ENCODE measurements at places on chromosomes 5 and 9.

DNA sequence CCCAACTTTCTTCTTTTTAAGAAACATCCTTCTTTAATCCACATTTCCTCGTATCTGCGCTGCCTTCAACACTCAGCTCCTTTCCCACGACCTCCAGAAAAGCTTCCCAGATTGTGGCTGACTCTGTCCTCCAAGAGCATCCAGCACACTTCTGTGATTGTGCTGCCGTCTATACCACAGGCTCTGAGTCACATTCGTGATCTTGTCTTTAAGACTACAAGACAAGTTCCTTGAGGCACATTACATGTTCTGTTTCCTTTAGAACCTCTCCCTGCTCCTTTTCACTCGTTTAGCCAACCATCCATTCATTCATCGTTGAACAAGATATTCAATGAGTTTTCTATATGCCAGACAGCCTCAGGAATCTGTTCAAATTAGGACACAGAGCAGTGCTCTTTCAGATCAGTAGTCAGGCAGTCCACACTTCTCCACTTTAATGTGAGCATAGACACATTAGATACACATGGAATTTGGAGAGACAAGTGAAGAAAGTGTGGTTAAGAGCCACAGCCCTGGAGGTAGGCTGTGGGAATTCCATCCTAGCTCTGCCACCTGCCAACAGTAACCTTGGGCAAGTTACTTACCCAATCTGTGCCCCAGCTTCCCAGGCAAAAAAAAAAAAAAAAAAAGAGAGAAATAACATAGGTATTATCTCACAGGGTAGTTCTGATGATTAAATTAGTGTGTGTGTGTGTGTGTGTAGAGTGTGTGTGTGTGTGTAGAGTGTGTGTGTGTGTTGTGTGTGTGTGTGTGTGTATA is 18.9 kb downstream of the WHRN start:
- H3K36me3 ChIP-seq, result peaks cover 5% of the 10 kb centered on the region
- peak overlapping the region; percentile 56 for H3K4me3 ChIP-seq
- peaks cover 29% of the 10 kb centered on the region for H3K4me1 ChIP-seq
- peaks cover 5% of the 10 kb centered on the region for H3K27me3 ChIP-seq
- no peak for DNase-seq
- peak overlapping the region; percentile 86 for H3K27ac ChIP-seq

GRCh38 chr9:95508968-95509850 is 7.6 kb downstream of the PTCH1 start:
- peaks cover 38% of the 10 kb centered on the region for H3K4me1 ChIP-seq
- H3K36me3 ChIP-seq, result peaks cover 6% of the 10 kb centered on the region
- peaks cover 59% of the 10 kb centered on the region for H3K27me3 ChIP-seq
- peak overlapping the region; percentile 82 for H3K4me3 ChIP-seq
- peak; percentile 60 for DNase-seq

GRCh38 chr9:114407889-114408288 is 20.1 kb upstream of the AKNA start:
- H3K36me3 ChIP-seq, result no peaks in the 10 kb centered on the region
- H3K4me1 ChIP-seq, result peaks cover 6% of the 10 kb centered on the region
- DNase-seq, result no peak
- H3K27me3 ChIP-seq, result no peaks in the 10 kb centered on the region
- no peak overlapping the region for H3K27ac ChIP-seq
- no peak overlapping the region for H3K4me3 ChIP-seq

DNA sequence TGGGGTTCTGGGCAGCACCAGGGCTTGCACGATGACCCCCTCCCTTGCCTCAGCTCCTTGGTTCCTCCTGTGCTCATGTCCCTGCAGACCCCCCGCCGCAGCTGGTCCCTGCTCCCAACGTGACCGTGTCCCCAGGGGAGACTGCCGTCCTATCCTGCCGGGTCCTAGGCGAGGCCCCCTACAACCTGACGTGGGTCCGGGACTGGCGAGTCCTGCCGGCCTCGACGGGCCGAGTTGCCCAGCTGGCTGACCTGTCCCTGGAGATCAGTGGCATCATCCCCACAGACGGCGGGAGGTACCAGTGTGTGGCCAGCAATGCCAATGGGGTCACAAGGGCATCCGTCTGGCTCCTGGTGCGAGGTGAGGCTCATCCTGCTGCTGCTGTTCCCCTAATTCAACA is 39.1 kb downstream of the HMCN2 start:
- no peaks in the 10 kb centered on the region for H3K36me3 ChIP-seq
- H3K27me3 ChIP-seq, result peaks cover 4% of the 10 kb centered on the region
- H3K4me3 ChIP-seq, result no peak overlapping the region
- no peaks in the 10 kb centered on the region for H3K4me1 ChIP-seq
- no peak for DNase-seq

GRCh38 chr9:129058965-129059795 is 21.7 kb upstream of the DOLPP1 start:
- no peak overlapping the region for H3K4me3 ChIP-seq
- no peaks in the 10 kb centered on the region for H3K4me1 ChIP-seq
- H3K36me3 ChIP-seq, result peaks cover 10% of the 10 kb centered on the region
- no peak for DNase-seq
- no peak overlapping the region for H3K27ac ChIP-seq

GRCh38 chr5:4295663-4296339 is 700.2 kb downstream of the IRX1 start:
- no peak for DNase-seq
- no peaks in the 10 kb centered on the region for H3K4me1 ChIP-seq
- no peak overlapping the region for H3K27ac ChIP-seq
- H3K27me3 ChIP-seq, result no peaks in the 10 kb centered on the region
- no peak overlapping the region for H3K4me3 ChIP-seq

DNA sequence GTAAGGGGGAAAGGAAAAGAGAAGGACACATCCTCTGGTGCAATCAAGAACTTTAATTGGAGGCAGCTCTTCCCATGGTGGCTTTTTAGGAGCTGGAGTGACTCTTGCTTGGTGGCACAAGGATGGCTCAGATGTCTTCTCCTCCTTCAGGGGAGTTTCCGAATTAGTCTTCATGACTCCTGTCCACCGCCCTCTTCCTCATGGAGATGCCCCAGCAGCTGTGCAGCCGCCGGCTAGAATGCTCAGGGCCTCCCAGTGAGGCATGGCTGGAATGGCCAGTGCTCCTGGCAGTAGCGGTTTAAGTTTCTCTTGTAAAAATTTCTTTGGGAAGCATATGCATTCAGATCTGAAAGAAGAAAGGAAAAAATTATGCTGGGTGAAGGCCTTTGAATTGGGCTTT is 8.8 kb upstream of the TEX53 start:
- peaks cover 17% of the 10 kb centered on the region for H3K4me1 ChIP-seq
- no peak for DNase-seq
- H3K27me3 ChIP-seq, result peaks cover 16% of the 10 kb centered on the region
- no peaks in the 10 kb centered on the region for H3K36me3 ChIP-seq
- H3K4me3 ChIP-seq, result no peak overlapping the region
- no peak overlapping the region for H3K27ac ChIP-seq

DNA sequence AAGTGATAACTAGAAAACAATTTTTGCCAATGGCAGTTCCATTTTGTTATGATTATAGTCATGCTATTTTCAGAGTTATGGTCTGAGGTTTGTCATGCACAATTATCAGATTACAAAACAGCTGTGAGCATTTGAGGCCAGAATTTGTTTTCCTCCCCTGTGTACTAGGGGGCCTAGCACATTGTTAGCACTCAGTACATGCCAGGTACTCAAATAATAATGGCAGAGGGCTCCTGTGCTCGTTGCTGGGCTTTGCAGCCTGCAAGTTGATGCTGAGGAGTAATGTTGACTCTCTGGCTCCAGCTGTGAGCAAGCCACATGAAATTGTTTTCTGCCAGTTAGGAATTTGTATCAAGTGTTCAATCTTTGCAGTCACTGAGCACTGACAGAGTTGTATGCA is 6.9 kb downstream of the DNAI1 start:
- H3K27me3 ChIP-seq, result peaks cover 9% of the 10 kb centered on the region
- no peak for DNase-seq
- H3K4me1 ChIP-seq, result no peaks in the 10 kb centered on the region

DNA sequence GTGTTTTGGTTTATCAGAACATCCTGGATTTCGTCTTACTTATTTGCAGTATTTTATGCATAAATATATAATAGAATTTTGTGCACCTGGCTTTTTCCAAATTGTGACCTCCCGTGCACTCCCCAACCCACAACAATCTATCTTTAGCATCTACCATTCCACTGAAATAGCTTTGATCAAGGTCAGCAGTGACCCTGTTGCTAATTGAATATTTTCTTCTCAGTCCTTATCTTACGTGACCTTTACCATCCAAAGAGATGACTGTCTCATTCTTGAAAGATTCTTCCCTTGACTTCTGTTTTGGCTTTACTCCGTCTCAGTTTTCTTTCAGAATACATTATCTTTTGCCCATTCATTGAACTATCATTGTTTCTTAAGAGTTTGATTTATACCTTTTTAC is 18.4 kb downstream of the NDUFS4 start:
- H3K36me3 ChIP-seq, result peaks cover 6% of the 10 kb centered on the region
- no peak overlapping the region for H3K27ac ChIP-seq
- no peaks in the 10 kb centered on the region for H3K4me1 ChIP-seq
- H3K4me3 ChIP-seq, result no peak overlapping the region

- H3K27ac ChIP-seq, result no peak overlapping the region
- no peaks in the 10 kb centered on the region for H3K36me3 ChIP-seq
- H3K4me3 ChIP-seq, result no peak overlapping the region
- DNase-seq, result no peak
These were observed 44.3 kb downstream of the SH3RF2 start for GRCh38 chr5:145980718-145981117.

DNA sequence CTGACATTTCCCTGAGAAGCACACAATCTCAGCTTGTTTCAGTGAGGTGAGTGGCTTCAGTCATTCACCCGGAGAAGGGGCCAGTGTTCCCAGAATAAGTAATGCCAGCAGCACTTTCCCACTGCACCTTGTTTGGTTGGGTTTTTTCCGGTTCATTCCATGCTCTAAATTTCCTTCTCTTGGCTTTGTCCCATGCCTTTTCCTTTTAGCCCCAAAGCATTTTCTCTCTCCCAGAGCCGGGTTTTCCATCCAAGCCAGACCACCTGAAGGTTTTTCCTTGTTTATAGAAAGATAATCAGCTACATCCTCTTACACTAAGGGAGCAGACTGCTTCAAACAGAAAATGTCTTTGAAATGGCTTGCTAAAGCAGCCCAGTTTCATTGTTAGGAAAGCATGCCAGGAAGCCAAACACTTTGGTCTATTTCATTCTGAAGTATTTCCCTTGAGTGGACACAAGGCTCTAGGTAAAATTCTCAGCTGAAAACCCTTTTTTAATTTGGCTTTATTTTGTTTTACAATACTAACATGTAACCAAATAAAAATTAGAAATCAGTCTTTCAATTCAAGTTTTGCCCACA is 501.6 kb downstream of the DTWD2 start:
- no peak overlapping the region for H3K4me3 ChIP-seq
- DNase-seq, result no peak
- H3K4me1 ChIP-seq, result no peaks in the 10 kb centered on the region
- H3K36me3 ChIP-seq, result no peaks in the 10 kb centered on the region
- no peak overlapping the region for H3K27ac ChIP-seq

- H3K27ac ChIP-seq, result no peak overlapping the region
- H3K27me3 ChIP-seq, result peaks cover 23% of the 10 kb centered on the region
- H3K36me3 ChIP-seq, result no peaks in the 10 kb centered on the region
- no peak for DNase-seq
These were observed 11.8 kb upstream of the UBE2QL1 start for GRCh38 chr5:6436715-6437331.

DNA sequence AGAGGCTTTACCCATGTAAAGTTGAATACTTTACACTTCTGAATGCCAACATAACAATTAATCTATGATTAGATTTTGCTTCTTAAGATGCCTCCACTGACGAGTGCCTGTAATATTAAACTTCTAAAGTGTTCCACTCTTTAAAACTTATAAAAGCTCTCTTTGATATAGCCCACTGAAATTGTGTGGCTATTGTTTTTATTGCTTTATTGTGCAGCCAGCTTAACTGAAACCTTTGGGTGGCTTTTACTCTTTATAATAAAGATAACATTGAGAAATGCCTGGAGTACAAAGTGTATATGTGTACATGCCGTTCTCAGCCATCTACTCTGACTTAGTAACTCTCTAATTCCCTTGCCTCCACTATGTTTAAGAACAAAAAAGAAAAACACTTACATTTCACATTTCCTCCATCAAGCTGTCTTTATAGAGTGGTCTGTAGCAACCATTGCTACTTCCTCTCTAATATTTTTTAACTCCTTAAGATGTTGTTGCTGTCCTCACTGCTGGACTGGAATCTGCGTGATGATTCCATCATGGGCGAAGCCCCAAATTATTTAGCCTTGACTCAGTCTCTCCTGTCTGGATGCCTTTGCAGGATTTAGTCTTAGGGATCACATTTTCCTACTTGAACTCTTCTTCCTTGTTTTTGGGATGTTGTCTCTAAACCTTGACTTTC is 9.1 kb downstream of the PIK3R1 start:
- no peak overlapping the region for H3K4me3 ChIP-seq
- DNase-seq, result no peak
- H3K36me3 ChIP-seq, result peaks cover 36% of the 10 kb centered on the region
- H3K27me3 ChIP-seq, result no peaks in the 10 kb centered on the region

- no peaks in the 10 kb centered on the region for H3K4me1 ChIP-seq
- DNase-seq, result no peak
- no peak overlapping the region for H3K4me3 ChIP-seq
- H3K27me3 ChIP-seq, result peaks cover 30% of the 10 kb centered on the region
- peaks cover 2% of the 10 kb centered on the region for H3K36me3 ChIP-seq
These were observed 44.3 kb upstream of the SLC12A7 start for GRCh38 chr5:1156033-1156753.

GRCh38 chr9:126116351-126117157 is 210.1 kb upstream of the MVB12B start:
- no peaks in the 10 kb centered on the region for H3K4me1 ChIP-seq
- H3K4me3 ChIP-seq, result no peak overlapping the region
- no peak for DNase-seq
- no peaks in the 10 kb centered on the region for H3K36me3 ChIP-seq
- peaks cover 5% of the 10 kb centered on the region for H3K27me3 ChIP-seq

- no peaks in the 10 kb centered on the region for H3K4me1 ChIP-seq
- H3K27me3 ChIP-seq, result no peaks in the 10 kb centered on the region
- H3K4me3 ChIP-seq, result no peak overlapping the region
- no peak overlapping the region for H3K27ac ChIP-seq
These were observed 440.3 kb downstream of the PLK2 start for GRCh38 chr5:58019614-58020013.

- peak overlapping the region; percentile 83 for H3K27ac ChIP-seq
- no peaks in the 10 kb centered on the region for H3K27me3 ChIP-seq
- H3K36me3 ChIP-seq, result no peaks in the 10 kb centered on the region
- H3K4me3 ChIP-seq, result no peak overlapping the region
- DNase-seq, result no peak
These were observed 21.8 kb upstream of the NINJ1 start for GRCh38 chr9:93155716-93156474.

- H3K4me1 ChIP-seq, result no peaks in the 10 kb centered on the region
- H3K4me3 ChIP-seq, result no peak overlapping the region
- H3K27ac ChIP-seq, result no peak overlapping the region
- H3K36me3 ChIP-seq, result no peaks in the 10 kb centered on the region
- no peaks in the 10 kb centered on the region for H3K27me3 ChIP-seq
These were observed 25.4 kb downstream of the TYRP1 start for GRCh38 chr9:12718482-12719026.

DNA sequence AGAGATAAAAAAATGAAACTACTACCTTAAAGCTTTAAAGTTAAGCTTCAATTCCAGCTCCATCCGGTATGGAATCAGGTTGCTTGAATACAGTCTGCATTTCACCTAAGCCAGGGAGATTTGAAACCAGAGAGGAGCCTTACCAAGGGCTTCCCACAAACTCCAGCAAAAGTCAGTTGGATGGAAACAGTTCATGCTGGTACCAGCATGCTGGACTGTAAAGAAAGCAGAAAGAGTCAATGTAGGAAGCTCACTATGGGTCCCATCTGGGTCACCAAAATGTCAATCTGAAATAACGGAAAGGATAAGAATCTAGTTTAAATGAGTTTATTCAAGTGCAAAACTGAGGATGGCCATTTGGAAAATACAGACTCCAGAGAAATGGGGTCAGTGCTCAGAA is 65.3 kb downstream of the CDO1 start:
- peaks cover 17% of the 10 kb centered on the region for H3K27me3 ChIP-seq
- H3K4me1 ChIP-seq, result no peaks in the 10 kb centered on the region
- H3K4me3 ChIP-seq, result no peak overlapping the region
- DNase-seq, result no peak
- no peak overlapping the region for H3K27ac ChIP-seq
- H3K36me3 ChIP-seq, result peaks cover 2% of the 10 kb centered on the region

Measured in activated T-helper 1 cell treated with anti-CD3 and anti-CD28 coated beads, Interleukin-12 subunit alpha, Interleukin-12 subunit beta, Interleukin-2, Interleukin-4 antibody, amounts not matched to agents 30 ng/mL and 10 ng/mL and 1 ng/mL, durations not matched to agents 14 hours and 24 hours and 36 hours (primary cell).